ENCODE measurements at places on chromosomes 16 and 17.

- no peak for DNase-seq
Observed at GRCh38 chr16:30350134-30350871, 4.8 kb downstream of the CD2BP2 start.

DNA sequence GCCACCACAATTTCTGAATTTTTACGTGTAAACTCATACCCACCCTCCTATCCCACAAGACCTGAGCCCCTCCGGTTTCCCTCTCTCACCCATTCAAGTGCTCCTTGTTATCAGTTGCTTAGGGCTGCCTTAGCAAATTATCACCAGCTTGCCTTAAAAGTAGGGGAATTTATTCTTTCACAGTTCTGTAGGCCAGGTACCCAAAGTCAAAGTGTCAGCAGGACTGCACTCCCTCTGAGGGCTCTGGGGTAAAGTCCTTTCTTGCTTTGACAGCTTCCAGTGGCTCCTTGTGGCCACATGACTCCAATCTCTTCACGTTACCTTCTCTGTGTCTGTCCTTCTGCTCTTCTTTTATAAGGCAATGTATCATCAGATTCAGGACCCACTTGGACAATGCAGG is 7.9 kb upstream of the TMEM220 start:
- DNase-seq: no peak

DNA sequence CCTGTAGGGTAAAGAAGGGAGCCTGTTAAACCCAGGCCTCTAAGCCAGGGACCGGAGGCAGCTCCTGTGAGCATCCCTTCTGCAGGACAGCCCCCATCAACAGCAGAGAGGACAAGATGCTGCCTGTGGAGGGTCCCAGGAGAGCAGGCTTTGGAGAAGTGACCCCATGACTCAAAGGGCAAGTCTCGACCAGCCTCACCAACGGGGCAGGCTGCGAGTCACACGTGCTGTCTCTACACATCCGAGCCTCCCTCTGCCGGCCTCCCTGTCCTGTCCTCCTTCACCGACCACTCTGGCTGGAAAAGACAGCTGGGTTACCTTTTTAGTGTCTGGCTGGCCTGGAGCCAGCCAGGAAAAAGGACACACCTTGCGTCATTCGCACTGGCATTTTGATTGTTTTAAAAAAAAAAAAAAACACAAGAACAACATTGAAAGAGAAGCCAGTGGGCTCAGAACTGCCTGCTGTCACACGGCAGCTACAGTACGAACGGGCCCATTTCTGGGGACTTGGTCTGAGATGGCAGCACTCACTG is 74.5 kb upstream of the RCVRN start:
- DNase-seq: no peak

- DNase-seq: no peak
Observed at GRCh38 chr16:85757341-85757822, 6.5 kb upstream of the C16orf74 start.

DNA sequence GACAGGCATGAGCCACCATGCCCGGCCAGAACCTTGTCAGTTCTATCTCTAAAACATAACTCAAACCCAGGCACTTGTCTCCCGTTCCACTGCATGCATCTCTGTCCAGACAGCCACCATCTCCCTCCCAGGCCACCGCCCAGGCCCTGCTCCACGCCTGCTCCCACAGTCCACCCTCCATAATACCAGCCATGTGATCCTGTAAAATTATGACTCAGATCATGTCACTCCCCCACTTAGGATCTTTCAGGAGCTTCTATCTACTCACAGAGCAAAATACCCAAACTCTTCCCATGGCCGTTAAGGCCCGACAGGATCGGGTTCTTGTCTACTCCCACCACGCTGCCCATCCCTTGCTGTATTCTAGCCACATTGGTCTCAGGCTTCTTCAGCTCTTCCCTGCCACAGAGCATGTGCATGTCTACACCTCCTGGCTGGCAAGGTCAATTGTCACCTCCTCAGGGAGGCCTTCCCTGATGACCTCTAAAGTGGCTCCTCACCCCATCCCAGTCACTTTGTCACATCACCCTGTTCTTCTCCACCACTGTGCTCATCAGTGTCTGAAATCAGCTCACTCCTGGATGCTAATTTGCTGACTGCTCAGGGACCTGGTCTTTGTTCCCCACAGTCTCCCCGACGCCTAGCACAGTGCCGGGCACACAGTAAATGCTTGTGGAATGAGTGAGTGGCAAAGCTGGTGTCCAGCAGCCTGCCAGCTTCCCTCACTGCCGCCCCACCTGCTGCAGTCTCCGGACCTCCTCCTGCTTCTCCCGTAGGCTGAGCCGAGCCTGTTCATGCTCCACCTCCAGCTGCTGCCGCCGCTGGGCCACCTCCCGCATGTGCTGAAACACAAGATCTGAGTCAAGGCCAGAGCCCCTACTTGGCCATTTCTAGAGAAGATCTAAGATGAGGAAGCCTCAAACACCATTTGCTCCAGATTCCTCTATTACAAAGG is 6.7 kb downstream of the TSPOAP1 start:
- DNase-seq: no peak

DNA sequence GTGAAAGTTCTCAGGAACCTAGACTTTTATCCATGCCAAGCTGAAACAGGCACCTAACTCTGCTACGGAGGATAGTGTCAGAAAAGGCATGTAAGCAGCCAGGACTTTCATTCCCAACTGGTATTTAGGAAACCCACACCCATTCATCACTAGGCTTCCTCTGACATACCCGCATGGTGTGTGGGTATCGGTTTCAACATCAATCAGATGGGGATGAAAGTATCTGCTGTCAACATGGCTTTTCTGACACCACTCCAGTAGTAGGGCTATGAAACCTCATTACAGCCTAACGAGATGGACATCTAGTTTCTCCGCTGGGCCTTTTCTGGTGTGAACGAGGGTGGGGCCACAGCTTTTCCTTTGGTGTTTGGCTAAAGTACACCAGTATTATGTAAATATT is 1178.3 kb downstream of the CDH11 start:
- no peak for DNase-seq

- DNase-seq: no peak
Observed at GRCh38 chr16:1978476-1979120, 2.7 kb downstream of the NOXO1 start.

DNA sequence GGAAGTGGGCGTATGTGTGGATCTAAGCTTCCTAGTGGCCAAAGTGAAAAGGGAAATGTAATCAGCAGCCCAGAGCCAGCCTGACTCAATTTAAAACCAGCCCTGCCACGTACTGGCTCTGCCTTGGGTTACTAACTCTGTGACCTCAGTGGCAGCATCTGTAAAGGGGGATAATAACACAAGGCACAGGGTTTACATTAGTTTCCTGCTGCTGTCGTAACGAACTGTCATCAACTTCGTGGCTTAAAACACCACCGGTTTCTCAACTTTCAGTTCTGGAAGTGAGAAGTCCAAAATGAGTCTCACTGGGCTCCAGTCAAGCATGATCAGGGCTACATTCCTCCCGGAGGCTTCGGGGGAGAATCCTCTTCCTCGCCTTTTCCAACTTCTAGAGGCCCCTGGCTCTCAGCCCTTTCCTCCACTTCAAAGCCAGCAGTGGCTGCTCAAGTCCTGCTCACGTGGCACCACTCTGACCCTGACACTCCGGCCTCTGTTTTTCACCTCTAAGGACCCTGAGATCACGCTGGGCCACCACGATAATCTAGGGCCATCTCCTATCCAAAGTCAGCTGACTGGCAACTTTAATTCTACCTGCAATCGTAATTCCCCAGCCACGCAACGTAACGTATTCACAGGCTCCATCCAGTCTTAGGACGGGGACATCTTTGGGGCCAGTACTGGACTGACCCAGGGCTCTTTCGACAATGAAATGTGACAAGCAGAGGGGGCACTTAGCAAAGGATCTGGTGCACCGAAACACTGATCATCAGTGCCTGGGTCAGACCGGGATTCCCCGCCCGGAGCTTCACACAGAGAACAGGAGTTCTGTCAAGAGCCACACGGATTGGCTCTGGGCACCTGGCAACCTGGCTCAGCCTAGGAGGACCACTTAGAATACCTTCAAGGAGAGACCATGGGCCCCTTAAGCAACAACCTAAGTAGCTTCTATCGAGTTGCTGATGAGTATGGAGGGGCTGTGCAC is 14.5 kb downstream of the TMC6 start:
- DNase-seq: no peak

DNA sequence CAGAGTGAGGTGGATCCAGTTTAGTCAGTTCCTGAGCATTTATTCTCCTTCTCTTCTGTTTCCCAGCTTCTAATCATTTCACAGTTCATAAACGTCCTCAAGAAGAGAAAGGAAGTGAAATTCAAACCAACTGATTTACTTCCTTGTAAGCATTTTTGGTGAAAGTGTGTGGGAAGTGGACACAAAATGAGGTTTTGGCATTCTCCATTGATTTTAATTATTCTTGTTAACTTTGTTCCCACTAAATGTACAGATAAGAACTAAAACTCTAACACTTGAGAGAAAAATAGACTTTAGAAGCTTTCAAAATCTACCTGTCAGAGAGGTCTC is 42.7 kb upstream of the CORO6 start:
- no peak for DNase-seq

DNA sequence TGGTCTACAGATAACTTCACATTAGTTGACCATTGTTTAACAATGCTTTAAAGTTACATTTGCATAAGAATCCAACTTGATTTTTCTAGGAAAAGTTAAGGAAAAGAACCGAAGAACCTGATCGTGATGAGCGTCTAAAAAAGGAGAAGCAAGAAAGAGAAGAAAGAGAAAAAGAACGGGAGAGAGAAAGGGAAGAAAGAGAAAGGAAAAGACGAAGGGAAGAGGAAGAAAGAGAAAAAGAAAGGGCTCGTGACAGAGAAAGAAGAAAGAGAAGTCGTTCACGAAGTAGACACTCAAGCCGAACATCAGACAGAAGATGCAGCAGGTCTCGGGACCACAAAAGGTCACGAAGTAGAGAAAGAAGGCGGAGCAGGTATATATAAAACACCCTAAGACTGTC is 21.7 kb downstream of the ANKRD40CL start:
- DNase-seq: no peak

DNA sequence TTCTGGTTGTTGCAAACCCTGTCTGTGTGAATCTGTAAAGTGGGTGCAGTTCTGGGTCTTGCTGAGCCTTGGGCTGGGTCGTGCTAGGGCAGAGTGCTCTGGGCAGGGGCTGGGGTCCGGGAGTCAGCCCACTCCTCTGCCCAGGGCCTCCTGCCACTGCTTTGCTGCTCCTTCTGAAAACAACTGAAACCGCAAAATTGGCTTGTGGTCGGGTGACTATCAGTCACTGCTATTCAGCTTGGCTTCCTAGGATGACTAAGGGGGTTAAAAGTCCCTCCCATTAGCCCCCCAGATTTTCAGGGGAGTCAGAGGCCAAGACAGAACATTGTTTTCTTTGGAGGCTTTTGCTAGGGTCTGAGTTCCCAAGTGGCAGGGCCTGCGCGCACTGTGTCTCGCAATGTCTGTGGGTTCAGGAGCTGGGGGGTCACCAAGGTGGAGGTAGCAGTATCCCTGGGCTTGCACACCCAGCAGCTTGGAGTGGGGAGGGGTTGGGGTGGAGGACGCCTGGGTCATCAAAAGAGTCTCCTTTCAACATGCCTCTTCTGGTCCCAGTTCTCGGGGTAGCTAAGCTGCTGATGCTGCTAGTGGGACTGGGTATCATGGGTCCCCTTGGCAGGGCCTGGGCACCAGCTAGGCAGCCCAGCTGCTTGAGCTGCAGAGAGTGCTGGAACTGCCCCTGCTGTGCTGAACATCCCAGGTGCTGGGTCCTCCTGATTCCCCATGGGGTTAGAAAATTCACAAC is 13.5 kb upstream of the TBX21 start:
- DNase-seq: peak; percentile 59

DNA sequence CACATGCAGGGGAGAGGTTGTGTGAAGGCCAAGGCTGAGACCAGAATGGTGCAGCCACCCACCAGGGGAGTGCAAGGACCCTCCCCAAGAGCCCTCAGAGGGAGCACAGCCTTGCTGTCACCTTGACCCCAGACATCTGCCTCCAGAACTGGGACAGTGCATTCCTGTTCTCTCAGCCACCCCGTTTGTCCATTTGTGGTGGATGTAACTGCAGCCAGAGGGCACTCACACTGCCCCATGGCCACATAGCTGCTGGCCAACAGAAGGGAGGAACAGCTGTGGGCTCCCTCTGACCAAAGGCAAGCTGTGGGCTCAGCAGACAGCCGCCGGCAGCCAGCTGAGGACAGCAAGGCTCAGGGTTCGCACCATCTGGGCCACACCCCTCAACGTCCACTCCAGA is 49.8 kb upstream of the KLHDC4 start:
- DNase-seq: no peak

- no peak for DNase-seq
Observed at GRCh38 chr17:35895636-35896587, 15.8 kb upstream of the CCL5 start.

DNA sequence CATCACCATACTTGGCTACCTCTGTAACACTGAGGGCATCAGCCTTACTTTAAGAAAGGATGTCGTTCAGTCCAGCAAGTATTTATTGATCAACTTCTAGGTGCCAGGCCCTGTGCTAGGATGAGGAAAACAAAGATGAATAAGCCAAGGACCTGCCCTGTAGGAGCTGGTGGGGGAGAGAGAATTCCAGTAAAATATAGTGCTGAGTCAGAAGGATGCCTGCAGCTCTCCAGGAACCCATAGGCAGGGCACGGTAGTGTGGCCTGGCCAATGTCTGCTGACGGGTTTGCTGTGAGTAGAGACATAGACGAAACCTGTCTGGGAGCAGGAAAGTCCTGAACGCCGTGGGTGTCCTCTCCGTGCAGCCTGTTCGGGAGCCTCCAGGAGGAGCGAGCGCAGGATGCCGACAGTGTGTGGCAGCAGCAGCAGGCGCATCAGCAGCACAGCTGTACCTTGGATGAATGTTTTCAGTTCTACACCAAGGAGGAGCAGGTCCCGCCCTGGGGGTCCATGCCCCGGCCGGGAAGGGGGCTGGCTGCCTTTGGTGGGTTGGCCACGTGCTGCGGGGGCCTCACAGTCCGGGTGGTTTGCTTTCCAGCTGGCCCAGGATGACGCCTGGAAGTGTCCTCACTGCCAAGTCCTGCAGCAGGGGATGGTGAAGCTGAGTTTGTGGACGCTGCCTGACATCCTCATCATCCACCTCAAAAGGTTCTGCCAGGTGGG is 55.6 kb downstream of the USP43 start:
- DNase-seq: no peak

DNA sequence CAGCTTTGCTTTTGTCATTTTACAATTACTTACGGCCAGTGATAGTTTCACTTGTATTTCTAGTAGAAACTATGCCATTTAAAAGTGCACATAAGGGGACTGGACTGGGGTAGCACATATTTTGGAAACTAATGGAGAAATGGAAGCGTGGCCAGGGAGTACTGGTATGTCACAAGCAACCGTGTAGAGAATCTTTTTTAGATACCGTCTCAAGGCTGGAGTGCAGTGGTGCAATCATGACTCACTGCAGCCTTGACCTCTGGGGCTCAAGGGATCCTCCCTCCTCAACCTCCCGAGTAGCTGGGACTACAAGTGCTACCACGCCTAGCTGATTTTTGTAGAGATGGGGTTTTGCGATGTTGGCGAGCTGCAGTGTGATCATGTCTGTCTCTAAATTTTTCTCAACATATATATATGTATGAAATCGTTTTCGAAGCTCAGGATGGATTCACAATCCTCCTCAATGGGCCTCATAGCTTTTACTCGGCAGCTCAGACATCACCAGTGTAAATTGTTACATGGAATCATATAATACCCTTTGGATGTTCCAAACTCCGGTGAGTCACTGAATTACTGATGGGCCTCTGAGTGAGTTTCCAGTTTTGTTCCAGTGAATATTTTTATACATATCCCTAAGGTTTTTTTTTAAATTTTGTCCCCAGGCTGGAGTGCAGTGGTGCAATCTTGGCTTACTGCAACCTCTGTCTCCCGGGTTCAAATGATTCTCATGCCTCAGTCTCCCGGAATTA is 51.7 kb downstream of the ZNF778 start:
- no peak for DNase-seq
